Activated CD8-positive, alpha-beta T cell treated with anti-CD3 and anti-CD28 coated beads, Interleukin-2, amount 10 ng/mL, durations not matched to agents 7 days and 5 days (primary cell): ENCODE measurements at places on chromosomes 7 and 10. TPM values are rescaled to one million over a fixed set of nuclear protein-coding genes. Genes with fewer than 3 reads are reported as not detected.

The ACTR3C gene
- total RNA-seq, result 4.6 TPM

GRCh38 chr7:3404501-3404900 lies 103.4 kb downstream of the SDK1 start:
- no peak for DNase-seq

DNA sequence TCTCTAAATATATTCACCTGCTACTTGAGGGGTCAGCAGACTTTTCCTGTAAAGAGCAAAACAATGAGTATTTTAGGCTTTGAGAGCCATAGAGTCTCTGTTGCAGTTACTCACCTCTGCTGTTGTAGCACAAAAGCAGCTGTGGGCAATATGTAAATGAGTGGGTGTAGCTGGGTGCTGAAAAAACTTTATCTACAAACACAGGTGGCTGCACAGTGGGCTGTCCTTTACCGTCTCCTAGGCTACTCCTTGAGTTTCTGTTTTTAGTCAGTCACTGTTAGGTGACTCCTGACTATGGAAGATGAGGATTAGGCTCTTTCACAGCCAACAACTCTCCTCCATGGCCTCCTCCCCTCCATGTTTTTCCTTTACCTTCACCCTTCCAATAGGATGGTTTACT lies 286.1 kb upstream of the C7orf33 start:
- no peak for DNase-seq

GRCh38 chr7:69445541-69445940 lies 152.7 kb upstream of the AUTS2 start:
- DNase-seq, result no peak

DNA sequence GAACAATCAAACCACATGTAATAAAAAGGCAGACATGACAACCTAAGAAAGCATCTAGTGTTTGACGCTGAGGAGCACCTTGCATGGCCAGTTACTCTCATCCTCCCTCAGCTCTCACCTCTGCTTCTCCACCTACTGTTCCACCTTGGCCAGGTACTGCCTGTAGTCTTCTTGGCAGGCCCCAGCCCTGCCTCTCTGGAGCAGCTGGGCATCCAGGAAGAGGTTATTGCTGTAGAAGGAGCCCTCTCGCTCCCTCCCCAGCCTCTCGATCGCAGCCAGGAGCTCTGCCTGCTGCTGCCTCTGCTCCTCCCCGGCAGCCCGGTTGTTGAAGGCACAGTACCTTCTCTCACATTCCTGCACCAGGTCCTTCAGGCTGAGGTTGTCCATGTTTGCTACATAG lies 9.7 kb downstream of the GIMAP5 start:
- no peak for DNase-seq

GRCh38 chr10:92091965-92092364 lies 168.4 kb downstream of the BTAF1 start:
- DNase-seq, result no peak

DNA sequence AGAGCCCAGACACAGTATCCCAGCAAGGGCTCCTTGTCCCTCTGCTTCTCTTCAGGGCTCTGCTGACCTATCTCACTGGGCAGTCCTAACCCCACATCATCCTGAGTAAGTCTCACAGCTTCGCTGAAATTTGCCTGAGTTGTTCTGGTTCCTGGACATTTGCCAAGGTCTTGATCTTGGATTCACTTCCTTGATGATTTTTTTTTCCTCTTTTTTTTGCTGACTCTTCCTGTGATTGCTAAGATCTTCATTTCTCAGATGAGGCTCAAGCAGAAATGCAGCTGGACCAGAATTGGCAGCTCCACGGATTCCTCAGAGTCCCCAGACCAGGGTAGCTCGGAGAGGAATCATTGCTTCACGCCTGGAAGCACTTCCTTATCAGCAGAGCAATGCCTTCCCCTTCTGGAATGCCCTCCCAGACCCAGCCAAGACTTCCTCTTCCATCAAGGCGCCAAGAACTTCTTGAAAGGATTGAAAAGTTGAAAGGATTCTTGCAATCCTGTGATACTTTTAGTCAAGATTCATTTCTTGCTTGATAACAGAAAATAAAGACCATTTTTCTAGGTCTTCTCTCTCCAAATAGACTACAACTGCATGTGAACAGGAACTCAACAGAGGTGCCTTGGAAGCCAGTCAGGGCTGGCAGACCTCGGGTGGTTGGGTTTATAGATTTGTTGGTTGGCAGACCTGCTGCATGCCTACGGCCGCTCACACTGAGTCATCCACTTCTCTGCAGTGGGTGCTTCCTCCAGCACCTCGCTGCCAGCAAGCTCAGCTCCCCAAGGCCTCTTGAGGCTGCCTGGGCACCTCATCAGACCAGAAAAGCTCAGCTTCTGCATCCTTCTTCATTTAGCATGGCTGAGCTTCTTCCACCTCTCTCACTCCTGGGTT lies 8.8 kb upstream of the AFAP1L2 start:
- DNase-seq, result no peak

GRCh38 chr10:126640401-126640800 lies 30.1 kb downstream of the C10orf90 start:
- DNase-seq, result no peak

- DNase-seq, result no peak
Measured at GRCh38 chr7:150781103-150781502, 19.1 kb downstream of the TMEM176B start.

The CDC14C gene
- not detected for total RNA-seq

The IPMK gene
- 6.1 TPM for total RNA-seq

DNA sequence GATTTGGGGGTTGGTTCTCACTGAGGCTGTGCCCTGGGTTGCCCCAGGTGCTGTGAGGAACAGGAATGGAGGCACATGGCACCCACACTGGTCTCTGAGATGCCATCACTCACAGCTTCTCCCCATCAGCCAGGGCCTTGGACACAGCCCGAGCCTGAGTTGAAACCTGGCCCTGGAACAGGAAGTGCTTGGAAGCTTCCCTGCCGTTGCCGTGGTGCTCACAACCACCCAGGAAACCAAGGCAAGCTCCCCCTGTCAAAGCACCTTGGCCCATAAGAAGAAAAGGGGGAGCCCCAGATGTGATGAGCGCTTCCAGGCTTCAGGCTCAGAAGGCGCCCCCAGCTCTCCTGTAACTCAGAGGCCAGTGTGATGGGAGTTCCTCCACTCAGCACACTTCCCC lies at the start of gene BTBD16:
TSS of gene BTBD16 (plus strand) at position 221 of the 400 bp plus-strand sequence. CDS start 3,786 bp downstream, outside the sequence.
- DNase-seq, result no peak

GRCh38 chr7:29105752-29106668 lies 40.3 kb downstream of the CPVL start:
- peak; percentile 42 for DNase-seq

- no peak for DNase-seq
Measured at GRCh38 chr10:114624951-114625780, 32.9 kb downstream of the ABLIM1 start.

DNA sequence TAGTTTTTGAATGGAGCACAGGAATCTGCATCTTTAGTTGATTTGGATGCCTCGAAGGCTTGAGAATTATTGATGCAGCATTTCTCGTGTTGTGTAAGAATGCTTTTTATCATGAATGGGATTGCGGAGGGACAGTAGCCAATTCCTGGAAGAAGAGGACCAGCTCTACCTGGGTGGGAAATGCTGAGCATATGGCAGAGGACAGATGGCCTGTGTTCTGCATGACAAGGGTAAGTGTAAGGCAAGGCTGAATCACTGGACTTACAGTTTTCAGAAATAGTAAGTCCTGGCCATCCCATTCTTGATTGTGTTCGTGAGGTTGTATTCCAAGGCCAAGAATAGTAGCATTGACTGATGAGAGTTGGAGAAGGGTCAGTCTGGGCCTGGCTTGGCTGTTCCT lies 15.9 kb downstream of the RP9 start:
- DNase-seq, result no peak

- no peak for DNase-seq
Measured at GRCh38 chr7:103594186-103594585, 148.2 kb upstream of the SLC26A5 start.

DNA sequence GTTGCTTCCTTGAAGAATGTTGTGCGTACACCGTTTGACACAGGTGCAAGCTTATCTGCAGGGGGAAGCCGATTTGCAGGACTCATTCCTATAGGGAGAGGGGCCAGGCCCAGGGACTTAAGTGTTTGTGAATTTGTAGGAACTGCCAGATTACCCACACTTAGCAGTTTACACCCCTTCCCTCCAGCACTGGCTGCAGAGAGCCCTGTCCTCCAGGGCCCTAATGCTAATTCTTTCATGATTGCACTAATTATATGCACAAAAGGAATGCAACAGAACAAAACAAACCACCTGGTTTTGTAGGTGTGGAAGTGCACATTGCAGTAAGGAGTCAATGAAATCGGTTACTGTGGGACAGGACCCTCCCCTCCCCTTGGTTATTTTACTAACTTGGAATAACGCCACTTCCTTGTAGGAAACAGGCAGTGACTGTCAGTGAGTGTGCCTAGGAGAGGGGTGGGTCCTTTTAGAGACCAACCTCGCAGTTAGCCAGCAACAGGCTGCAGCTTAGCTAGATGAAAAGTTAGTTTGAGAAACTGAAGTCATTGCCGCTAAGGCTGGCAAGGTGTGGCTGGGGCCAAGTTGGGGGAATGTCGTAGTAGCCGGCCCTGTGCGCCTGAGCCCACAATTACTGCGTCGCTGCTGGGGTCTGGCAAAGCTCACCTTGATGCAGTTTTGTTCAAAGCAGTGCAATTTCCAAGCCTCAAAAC lies 60.6 kb downstream of the CUX1 start:
- no peak for DNase-seq

GRCh38 chr10:67819768-67820204 lies 18.2 kb downstream of the DNAJC12 start:
- no peak for DNase-seq

GRCh38 chr10:98646998-98647917 lies 200.5 kb upstream of the HPS1 start:
- DNase-seq, result no peak

- DNase-seq, result no peak
Measured at GRCh38 chr7:122619664-122620063, 79.3 kb downstream of the RNF133 start.

The ATP6V0A4 gene
- not detected for total RNA-seq

GRCh38 chr7:21543528-21544302 lies 876 bp downstream of the DNAH11 start:
- peak; percentile 22 for DNase-seq

The OPALIN gene
- not detected for total RNA-seq

DNA sequence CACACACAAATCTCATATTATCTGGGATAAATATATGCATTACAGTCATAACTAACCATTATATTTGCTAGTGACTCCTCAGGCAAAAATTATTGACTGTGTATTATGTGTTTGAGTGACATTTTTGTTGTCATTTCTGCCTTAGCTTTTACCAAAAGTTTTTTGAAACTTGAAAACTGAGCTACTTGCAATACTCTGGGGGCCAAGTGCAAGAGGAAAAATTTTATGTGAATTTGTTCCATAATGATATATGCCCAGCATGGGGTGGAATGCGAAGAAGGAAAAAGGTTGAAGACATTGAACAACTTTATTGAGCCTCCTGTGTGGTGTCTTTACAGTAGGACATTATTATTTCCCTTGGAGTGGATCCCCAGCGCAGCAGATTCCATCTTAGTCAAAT lies 176.8 kb upstream of the FERD3L start:
- DNase-seq, result no peak

- no peak for DNase-seq
Measured at GRCh38 chr7:140670343-140670935, 2.3 kb upstream of the ADCK2 start.

The ENTPD1 gene
- total RNA-seq, result 14.9 TPM

The GNAT3 gene
- not detected for total RNA-seq

DNA sequence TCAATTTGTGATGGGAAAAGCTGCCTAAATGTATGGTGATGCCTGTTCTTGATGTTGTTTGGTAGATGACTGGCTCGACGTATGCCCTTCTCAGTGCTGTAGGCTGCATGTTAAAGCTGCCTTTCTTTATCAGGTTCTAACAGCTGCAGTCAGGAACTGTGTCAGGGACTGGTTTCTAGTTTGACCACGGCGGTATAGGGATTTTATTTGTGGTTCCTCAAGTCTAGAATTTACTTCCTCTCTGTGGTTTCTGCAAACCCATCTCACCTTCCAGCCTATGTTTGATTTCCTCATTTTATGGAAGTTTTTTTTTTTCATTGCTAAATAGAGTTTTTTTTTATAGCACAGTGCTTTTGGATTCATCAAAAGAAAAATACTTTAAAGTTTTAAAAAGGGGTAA lies 26.5 kb downstream of the LMTK2 start:
- peak; percentile 51 for DNase-seq

GRCh38 chr10:6019010-6019782 lies 41.9 kb upstream of the IL15RA start:
- DNase-seq, result peak; percentile 19

The FXYD4 gene
- not detected for total RNA-seq

DNA sequence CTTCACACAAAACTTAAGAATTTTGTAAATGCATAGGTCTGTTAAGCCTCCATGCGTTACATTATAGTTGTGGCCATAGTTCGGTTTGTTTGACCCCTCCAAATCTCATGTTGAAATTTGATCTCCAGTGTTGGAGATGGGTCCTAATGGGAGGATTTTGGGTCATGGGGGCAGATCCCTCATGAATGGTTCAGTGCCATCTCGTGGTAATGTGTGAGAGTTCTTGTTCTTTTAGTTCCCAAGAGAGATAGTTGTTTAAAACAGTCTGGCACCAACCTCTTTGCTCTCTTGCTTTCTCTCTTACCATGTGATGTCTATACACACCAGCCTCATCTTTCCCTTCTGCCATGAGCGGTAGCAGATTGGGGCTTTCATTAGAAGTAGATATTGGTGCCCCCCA lies 264.3 kb downstream of the TCF7L2 start:
- DNase-seq, result no peak

The FAM180A gene
- total RNA-seq, result not detected

DNA sequence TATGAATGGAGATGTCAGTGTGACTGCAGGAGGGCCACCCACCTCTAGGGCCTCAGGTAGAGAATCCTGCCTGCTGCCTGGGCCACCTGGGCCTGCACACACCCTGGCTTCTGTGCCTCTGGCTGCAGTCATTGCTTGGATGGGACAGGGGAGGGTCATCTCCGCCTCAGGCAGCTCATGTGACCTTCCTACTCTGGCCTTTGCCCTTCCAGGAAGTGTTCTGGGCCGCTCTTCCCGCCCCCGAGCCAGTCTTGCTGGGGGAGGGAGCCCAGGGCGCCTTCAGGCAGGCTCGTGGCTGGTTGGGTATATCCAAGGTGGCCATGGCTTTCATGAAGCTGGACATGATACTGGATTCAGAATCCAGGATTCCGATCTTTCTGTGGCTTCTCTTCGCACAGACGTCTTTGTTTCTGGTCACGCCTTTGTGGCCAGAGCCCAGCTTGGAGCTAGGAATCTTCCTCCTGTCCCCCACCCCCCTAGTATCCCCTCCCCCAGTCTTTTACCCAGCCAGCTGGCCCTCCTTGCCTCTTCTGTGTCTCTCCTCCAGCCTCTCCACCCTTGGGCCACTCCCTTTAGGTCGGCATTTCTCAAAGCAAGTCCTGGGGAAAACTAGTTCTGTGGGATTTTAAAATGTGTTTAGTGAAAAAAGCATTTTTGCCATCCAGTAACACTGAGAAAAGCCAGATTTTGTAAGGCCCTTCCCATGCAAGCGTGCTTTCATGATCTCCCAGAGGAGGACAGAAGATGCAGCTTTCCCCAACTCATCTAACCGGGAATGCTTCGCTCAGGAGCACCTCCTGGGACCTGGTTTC lies 119.6 kb downstream of the ZMIZ1 start:
- no peak for DNase-seq

GRCh38 chr10:86043236-86043635 lies 323.4 kb downstream of the GRID1 start:
- no peak for DNase-seq

The CHST3 gene
- total RNA-seq, result not detected

The OPN1SW gene
- total RNA-seq, result not detected
